Psoas muscle (tissue), 8 donors: ENCODE measurements at places on chromosomes 5 and 9.
A peak's percentile ranks its signal among the peaks of the same experiment; 100 is the strongest.

GRCh38 chr5:158736150-158736870, 363.4 kb downstream of the EBF1 start:
- no peak for DNase-seq

DNA sequence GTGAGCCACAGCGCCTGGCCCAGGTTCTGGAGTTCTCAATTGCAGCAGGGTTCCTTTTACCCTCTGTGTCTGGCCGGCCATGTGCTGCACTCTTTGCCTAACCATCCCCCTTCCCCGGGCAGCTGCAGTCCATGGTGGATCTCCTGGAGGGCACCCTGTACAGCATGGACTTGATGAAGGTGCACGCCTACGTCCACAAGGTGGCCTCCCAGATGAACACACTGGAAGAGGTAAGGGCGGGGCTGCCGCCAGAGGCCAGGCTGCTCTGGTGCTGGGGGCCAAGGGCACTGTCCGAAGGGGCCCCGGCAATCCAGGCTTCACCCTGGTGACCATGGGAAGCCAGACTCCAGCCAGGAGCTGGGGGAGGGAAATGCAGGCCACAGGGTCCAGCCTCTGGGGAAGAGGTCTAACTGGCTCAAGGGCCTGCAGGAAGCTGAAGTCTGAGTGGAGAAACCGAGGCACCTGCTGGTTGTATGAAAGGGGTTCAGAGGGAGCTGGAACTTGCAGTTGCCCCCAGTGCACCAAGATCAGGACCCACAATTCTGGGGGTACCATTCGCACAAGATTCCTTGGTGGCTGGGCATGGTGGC, 18.1 kb downstream of the OLFML2A start:
- DNase-seq: peak; percentile 75

DNA sequence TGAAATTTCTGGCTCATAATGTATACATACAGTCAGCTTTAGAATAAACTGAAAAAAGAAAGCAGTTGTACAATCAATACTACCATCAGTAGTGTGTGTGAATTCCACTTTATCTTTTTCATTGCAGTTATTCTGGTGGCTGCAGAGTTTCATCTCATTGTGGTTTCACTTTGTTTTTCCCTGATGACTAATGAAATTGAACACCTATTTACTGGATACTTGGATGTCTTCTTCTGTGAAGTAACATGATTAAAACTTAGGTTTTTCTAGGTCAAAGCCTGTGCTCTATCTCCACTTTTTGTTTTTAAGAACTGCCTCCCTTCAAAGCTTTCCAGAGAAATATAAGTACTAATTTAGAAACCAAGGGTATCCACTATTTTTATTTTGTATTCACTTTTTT, 174.3 kb downstream of the TRPM3 start:
- DNase-seq: no peak

DNA sequence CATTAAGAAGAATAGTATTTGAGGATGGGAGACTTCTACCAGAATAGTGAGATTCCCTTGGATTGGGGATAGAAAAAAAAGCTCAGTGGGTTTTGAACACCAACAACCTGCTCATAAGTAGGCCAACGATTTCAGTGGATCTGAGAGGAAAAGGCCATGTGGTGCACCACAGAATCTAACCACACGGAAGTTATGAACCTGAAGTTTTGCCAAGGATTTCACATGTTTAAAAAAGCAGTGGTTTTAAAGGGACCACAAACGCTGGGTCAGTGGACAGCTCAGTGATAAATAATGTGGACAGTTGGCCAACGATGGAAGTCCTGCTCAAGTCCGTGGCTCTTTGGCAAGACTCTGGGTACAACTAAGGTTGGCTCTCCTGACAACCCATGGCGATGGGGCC, 107.2 kb upstream of the TXNDC8 start:
- DNase-seq: no peak

DNA sequence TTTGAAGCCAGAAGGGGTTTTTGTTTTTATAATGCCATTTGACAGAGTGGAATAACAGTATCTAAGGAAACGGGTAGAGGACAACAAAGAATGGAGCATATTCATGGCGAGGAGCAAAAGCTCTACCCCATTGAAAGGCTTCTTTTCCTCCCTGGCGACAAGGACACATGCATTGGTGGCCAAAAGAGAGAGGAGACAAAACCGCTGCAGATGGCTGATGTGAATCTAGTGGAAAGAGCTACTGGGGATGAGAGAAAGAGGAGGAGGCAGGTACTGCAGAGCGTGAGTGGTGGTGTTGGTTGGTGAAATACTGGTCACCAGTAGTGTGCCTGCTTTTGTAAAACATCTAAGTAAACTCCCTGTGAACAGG, 491 bp downstream of the APC start:
- DNase-seq: no peak

DNA sequence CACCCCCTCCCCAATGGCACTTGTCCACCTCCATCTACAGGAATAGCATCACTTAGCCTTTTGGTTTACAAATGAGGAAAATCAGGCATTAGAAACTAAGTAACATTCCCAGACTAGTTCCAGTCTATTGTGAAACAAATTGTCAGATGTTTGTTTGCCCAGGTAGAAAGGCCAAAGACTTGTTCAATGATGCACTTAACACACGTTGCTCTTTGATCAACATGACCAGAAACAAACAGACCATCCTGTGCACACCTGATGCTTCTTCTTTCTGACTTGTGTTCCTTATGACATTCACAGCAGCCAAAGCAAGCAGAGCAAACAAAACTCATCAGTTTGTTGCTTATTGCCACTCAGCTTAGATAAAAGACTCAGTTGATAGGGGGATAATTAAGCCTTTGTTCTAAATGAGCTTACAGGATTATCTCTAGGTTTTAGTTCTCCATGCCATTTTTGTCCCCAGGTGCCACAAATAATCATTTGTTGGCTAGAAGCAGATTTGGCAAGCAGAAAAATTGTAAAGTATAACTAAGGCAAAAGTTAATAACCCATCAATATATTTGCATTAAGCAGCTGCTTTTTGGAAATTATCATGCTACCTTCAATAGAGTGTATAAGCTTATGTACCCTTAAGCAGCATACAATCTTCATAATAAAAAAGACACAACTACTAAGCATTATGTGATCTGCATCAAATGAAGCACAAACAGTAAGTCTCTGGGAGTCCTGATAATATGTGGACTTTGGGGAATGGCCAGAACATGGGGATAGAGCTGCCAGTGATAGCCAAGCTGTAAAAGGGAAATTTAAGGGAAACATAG, 26.3 kb upstream of the FST start:
- no peak for DNase-seq

- no peak for DNase-seq
Measured at GRCh38 chr5:1051366-1051720, 42.7 kb downstream of the NKD2 start.

- DNase-seq: no peak
Measured at GRCh38 chr5:122430319-122430586, 118.2 kb downstream of the SNCAIP start.

- peak; percentile 40 for DNase-seq
Measured at GRCh38 chr5:180116077-180116999, 44.8 kb upstream of the RNF130 start.

DNA sequence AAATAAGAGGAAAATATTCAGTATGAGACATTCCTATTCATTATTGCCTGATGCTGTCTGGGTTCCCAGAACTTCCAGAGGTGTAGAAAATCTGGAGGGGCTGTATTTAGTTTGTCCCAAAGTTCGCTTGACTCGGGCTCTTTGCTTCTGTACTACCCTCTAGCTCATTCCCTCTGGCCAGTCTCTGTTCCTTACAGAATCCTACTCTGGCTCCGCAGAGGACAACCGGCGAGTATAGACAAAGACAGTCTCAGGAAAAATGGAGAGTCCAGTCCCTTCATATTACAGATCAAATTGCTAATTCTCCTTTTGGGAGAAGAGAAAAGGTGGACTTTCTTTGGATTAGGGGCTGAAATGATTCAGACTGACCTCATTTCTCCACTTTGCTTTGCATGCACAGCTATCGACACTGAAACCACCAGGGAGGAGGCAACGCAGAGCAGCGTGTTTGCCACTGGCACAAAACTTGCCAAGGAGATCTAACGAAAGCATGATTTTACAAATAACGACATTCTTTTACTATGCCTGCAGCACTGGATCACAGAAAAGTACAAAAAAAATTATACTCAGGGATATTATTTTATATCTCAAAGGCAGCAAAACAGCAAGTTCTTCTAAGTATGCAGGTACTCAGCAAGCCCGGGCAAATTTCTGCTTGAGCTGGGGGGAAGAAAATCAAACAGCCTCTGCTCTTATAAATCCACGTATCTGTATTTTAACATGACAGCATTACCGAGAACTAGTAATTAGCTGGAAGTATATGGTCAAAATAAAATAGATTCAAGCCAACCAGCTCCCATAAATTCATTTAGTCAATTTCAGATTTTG, 279.7 kb downstream of the NPR3 start:
- DNase-seq: no peak

DNA sequence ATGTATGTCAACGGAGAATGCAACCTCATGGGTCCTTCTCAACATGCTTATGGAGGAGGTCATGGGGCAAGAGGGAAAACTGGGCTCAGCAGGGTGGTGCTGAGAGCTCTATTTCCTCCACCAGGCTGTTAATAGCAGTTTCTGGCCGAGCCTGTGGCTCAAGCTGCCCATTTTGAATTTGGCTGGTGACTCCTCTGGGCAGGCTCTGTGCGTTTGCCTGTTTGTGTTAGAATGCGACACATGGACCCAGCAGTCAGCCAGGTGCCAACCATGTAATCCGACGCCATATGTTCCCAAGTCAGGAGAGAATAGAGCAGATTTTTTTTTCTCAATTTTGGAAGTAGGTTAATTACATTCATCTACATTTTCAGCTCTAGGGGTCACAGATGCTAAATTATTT, 387.7 kb upstream of the CLINT1 start:
- DNase-seq: no peak

DNA sequence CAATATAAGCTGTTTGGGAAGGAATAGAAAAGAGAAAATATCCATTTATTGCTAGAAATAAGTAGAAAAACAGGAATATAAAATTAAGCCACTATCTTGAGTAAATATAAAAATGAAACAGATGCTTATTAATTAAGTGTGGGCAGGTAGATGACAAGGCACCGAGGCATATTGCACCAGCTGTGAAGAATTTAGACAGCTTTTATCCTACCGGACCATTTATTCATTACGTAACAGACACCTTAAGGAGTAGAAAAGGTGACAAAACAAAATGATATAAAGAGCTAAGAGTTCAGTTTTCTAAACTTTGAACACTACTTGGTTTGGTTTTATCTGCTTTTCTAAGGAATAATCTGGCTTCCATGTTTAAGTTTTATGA, 404.1 kb downstream of the PTPRD start:
- DNase-seq: no peak

DNA sequence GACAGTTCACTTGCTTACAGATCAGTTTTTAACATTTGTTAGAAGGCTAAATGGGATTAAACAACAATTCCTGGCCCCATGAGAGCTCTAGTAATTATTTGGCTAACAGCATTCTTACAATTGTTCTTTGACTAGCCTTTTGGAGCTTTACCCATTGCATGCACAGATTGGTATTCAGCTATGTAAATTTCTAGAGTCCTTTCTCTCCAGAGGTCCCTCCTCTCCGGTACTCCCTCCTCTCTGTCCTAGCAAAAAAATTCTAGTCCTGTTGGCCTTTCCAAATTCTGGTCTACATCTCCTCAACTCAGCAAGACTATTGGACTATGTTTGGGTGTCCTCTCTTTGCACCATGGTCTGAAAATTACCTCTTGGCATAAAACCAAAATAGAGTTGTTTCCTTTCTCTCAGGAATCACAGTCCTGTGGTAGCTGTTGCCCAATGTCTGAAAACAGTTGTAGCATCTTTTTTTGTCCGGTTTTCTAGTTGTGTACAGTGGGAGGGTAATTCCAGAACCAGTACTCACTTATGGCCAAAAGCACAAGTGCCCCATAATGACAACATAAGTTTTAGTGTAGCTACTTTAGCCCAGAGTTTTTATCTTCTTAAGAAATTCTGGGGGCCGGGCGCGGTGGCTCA, 18.1 kb downstream of the SAR1B start:
- no peak for DNase-seq

DNA sequence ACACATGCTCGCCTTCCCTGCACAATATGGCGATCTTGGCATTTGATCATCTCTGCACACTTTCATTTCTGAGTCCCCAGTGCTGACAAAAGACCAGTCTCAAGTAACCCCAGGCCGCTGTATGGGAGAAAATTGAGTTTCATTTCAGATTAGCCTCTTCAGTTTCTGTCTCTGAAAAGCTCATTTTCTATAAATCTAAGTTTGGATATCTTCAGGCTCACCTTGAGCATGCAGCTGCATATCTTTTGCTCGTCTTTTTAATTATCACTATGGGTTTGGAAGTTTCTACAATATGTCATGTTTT, 169.1 kb upstream of the MAST4 start:
- no peak for DNase-seq

GRCh38 chr9:75183306-75183705, 95.0 kb downstream of the OSTF1 start:
- DNase-seq: no peak

- peak; percentile 34 for DNase-seq
Measured at GRCh38 chr9:134965411-134965810, 47.7 kb upstream of the FCN1 start.

GRCh38 chr9:114897196-114897595, 33.2 kb downstream of the TNFSF8 start:
- DNase-seq: no peak

- no peak for DNase-seq
Measured at GRCh38 chr9:124009531-124010217, 1.9 kb upstream of the LHX2 start.

DNA sequence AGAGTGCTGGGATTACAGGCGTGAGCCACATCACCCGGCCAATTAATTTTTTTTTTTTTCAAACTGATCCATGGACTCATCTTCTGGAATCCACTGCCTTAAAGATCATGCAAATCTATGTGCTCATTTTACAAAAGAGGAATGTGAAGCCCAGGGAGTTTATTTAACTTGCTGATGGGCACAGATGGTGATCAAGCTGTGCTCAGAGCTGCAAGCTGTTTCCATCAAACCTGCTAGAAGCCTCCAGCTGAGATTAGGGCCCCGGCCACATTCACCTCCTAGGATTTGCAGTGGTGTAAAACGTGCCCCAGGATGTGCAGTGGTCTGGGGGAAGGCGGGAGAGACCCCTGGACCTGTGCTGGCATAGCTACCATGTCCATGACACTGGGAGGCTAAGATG, 56.1 kb upstream of the TUT7 start:
- no peak for DNase-seq

DNA sequence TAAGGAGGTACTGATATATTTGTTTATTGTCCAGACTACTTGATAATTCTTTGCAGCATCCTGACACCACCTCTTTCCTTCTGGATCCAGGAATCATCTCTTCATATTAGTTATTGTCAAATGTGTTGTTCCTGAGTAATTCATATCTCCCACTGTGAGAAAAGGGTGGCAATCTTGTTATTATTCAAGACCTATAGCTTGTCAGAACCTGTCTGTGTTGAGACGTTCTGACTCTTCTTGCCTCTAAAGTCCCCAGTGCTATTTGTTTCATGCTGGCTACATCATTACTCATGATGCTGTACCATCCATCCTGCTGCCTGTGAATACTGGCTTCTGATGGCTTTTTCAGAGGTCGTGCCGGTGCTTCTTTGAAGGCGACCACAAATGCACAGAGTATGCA, 68.7 kb upstream of the TAF11L2 start:
- no peak for DNase-seq
